ENCODE measurements at places on chromosomes 7 and 10.

DNA sequence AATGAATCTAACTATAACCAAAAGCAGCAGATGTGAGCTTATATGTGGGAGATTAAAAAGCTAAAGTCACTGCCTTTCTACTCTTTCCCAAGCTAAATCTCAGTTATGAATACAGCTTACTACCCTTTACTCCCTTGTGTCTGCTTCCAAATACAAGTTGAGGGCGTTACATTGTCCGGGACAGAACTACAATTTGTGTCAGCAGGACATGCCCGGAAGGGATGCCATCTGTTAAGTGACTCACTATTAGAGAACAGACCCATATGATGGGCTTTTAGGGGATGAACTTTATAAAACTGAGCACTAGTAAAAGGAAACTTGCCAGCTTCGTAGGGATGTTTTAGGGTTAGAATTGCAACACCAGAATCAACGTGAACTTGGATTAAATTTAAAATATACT is 299.7 kb upstream of the CSTF2T start:
- no peak for DNase-seq

- no peak for DNase-seq
These were observed 717.6 kb downstream of the GRM8 start for GRCh38 chr7:126535176-126535575.

DNA sequence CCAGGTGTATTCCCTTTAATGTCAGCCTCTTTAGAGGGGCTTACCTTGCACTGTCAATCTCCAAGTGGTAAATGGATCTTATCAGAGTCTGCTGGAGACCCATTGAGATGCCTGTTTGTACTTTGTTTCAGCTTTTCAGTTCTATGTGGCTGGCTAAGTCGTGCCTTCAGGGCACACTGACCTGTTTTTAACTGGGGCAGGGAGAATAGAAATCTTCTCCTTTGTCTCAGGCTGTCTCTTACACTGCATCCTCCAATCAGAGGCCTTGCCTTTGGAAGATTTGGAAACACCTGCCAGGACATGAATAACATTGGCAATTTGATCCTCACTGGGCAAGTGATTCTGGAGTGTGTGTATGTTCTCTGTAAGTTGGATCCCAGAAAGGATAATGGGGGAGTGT is 65.0 kb downstream of the POU6F2 start:
- DNase-seq, result no peak

GRCh38 chr10:72842164-72842563 is 51.4 kb upstream of the OIT3 start:
- no peak for DNase-seq

GRCh38 chr7:23426876-23427275 is 43.4 kb downstream of the IGF2BP3 start:
- no peak for DNase-seq

DNA sequence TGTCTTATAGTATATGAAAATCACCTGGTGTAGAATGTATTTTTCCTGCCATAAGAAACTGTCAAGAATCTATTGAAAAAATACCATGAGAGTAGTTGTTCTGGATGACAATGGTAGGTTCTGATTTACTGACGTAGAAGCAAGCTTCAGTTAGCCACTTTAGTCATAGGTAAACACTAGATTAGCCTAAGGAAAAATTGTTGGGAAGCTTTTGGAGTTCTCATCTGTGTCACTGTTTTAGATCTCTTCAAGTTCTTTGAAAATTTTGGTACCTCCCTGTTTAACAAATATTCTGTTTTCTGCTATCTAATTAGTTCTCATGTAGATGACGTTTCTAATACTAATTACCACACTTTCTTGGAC is 131.8 kb downstream of the ADK start:
- no peak for DNase-seq

GRCh38 chr7:105664816-105665525 is 83.7 kb upstream of the EFCAB10 start:
- peak; percentile 81 for DNase-seq

GRCh38 chr7:138559448-138559847 is 99.4 kb downstream of the TRIM24 start:
- DNase-seq, result no peak

GRCh38 chr7:45685619-45686240 is 111.6 kb downstream of the ADCY1 start:
- no peak for DNase-seq

DNA sequence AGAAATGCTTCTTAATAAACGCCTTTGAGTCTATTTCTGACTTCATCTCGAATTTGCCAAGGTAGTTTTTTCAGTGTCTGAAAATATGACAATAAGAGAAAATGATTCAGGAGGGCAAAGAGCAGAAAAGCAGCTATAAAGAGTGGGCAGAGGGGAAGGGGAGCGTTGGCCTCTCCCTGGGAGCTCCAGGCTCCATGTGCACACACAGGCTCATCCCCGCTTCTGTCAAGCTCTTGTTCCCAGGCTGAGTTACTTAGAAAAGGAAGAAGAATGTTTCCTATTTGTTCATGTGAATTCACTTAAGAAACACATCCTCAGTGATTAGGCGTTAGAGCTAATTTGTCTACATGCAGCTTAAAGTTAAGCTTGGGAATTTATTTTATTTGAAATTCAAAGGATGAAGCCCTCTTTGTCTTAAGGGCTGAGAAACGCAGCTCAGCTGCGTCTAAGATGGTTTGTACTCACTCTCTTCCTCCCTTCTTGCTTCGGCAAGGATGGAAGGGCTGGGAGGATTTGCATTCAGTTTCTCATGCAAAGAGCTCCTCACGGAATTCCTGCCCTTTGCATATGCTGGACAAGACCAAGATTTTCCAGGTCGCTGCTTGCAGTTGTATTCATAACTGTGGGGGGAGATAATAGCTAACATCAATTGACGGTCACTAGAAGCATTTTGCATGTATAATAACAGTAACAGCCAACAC is 29.0 kb upstream of the ATXN7L1 start:
- DNase-seq, result no peak

DNA sequence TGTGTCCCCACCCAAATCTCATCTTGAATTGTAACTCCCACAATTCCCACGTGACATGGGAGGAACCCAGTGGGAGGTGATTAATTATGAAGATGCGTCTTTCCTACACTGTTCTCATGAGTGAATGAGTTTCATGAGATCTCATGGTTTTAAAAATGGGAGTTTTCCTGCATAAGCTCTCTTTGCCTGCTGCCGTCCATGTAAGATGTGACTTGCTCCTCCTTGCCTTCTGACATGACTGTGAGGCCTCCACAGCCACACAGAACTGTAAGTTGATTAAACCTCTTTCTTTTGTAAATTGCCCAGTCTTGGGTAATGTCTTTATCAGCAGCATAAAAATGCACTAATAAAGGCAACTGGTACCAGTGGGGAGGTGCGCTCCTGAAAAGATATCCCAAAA is 67.7 kb upstream of the DRGX start:
- DNase-seq, result no peak

- DNase-seq, result no peak
These were observed 227.3 kb upstream of the TCF7L2 start for GRCh38 chr10:112722758-112723157.

- DNase-seq, result no peak
These were observed 10.6 kb upstream of the DNMBP start for GRCh38 chr10:100020142-100020885.

DNA sequence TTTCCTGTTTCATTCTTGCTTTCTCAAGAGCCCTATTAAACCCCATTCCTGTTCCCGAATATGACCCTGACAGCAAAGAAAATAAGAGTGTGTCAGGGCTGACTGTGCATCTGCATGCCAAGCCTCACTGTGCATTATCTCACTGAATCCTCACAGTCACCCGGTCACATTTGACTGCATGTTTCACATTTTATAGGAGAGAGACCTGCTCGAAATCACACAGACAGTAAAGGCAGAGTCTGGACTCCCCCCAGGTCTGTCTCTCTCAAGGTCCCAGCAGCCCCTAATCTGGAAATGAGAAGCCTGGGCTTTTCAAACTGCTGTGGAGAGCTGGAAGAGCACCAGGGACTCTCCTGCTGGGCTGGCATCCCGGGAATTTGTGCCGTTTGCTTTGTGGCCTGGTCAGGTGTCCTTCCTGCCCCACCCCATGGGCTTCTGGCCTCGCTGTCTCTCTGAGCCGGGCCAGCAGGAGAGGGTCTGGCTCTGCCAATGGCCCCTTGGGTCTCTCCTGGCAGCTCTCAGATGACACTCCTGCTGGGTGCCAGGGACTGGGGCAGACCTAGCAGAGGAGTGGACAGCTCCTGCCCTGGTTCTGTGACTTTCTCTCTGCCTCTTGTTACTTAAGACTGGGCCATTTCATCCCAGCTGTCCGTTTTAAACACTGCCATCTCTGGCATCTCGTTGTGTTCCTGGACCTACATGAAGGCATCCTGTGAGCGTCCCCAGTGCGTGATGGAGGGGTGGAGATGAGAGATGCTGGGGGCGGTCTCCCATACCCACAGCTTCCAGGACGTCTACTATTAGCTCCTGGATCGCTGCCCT is 173.6 kb downstream of the ARHGAP12 start:
- peak; percentile 58 for DNase-seq

DNA sequence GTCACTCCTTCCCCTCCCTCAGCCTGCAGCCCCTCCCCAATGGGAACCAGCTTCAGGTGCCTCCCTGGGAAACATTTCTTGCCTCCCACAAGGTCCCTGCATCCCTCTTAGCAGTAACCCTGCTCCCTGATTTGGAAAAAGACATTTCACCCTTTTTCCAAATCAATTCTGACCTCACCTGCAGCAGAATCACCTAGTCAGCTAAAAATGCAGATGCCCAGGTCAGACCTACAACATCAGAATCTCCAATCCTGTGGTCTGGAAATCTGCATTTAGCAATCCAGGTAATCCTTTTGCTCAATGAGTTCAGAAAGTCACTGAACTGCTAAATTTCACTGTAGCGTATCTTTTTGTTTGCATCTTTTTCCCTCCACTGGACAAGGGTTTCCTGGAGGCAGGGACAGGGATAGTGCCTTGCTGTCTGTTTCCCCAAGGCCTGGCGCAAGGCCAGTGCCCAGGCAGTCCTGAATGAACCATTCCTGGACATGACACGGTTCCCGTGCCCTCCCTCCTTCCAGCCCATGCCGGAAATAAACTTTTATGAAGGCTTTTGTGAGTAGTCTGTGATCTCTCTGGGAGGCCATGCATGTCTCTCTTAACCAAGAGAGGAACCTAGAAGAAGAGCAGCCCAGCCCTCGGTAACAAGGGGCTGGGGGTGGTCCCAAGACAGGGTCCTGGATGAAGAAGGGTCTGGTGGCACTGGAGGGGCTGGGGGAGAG is 44.0 kb downstream of the COL13A1 start:
- peak; percentile 81 for DNase-seq

- no peak for DNase-seq
These were observed 114.6 kb downstream of the NRBF2 start for GRCh38 chr10:63247771-63248170.

- DNase-seq, result no peak
These were observed 378.6 kb upstream of the PRKCQ start for GRCh38 chr10:6958711-6959110.

DNA sequence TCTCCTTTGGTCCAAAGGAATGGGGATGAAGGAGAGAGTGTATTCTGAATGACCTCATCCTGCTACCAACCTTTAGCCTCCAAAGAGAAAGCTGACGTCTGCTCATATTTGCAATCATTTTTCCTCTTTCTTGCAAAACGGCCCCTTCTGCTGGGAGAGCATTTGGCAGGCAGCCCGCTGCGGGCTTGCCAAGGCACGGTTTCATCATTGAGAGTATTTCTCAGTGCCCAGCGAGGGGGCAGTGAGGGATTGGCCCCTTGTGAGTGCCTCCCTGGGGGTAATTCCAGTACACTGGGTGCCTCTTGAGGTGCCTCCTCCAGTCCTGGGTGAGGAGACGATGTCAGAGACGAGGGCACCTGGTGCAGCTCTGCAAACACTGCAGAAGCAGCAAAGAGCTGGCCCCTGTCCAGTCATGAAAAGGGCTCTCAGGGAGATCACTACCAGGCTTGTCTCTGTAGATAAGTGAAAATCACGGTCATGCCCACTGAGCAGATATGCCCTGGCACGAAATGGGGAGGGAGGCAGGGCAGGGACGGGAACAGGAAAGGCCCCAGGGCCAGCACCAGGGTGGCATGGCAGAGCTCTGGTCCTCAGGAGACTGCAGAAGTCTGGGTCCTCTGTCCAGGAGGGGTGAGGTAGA is 48.7 kb upstream of the SHH start:
- DNase-seq, result peak; percentile 7

- DNase-seq, result no peak
These were observed 77.9 kb upstream of the LRRN3 start for GRCh38 chr7:111012799-111013675.

DNA sequence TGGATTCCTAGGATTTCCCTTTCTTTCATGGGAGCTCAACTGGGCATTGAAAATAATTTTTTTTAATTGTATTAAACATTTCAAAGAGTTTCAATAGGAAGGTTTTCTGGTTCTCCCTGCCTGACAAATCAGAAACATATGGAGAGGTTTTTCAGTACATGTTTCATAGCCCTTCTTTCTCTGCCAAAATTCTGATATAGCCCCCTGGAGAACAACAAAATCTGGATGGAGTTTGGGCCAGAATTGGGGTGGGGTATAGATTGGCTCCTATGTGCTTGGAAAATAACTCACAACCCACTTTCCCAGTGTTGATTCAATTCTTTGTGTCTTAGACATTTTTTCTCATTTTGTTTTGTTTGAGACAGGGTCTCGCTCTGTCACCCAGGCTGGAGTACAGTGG is 24.6 kb upstream of the EIF4H start:
- no peak for DNase-seq

GRCh38 chr10:71131096-71131495 is 81.3 kb upstream of the UNC5B start:
- DNase-seq, result no peak

Data from urothelium cell line (cell line).